Chondrocyte (in vitro differentiated cells): ENCODE measurements at places on chromosomes 1 and 21. TPM values are rescaled to one million over a fixed set of nuclear protein-coding genes. Genes with fewer than 3 reads are reported as not detected.

DNA sequence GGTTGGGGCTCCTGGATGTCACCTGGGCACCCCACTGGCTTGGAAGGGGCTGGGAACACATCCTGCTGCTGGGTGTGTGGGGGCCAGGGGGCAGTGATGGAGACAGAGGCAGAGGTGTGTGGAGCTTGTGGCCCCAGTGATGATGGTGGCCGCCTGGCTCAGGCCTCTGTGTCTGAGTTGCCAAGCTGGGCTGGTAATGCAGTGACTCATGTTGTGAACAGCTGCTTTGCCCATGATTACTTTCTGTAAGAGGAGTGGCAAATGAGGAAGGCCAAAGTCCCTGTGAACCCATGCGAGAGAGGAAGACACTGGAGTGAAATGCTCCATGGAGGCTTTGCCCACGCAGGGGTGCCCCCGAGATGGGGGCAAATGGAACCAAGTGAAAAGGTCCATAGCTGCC lies 86.8 kb downstream of the KCNJ6 start:
- DNase-seq = no peak

DNA sequence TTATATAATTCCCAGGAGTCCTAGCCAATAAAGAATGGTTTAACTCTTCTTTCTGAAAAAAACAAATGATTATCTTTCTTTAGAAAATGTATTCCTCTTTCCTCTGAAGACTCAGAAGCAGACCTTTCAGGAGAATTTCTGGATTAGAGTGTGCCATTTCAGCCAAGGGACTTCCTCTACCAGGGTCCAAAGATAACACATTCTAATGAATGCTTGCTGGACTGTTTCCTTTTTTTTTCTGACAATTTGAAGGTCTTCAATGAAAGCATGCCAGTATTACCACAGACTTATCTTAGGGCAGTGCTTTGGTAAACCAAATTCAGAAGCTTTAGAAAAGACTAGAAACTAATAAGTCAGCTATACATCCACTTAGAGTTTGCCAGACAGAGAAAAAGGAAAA lies 80.5 kb downstream of the RERE start:
- no peak for DNase-seq

DNA sequence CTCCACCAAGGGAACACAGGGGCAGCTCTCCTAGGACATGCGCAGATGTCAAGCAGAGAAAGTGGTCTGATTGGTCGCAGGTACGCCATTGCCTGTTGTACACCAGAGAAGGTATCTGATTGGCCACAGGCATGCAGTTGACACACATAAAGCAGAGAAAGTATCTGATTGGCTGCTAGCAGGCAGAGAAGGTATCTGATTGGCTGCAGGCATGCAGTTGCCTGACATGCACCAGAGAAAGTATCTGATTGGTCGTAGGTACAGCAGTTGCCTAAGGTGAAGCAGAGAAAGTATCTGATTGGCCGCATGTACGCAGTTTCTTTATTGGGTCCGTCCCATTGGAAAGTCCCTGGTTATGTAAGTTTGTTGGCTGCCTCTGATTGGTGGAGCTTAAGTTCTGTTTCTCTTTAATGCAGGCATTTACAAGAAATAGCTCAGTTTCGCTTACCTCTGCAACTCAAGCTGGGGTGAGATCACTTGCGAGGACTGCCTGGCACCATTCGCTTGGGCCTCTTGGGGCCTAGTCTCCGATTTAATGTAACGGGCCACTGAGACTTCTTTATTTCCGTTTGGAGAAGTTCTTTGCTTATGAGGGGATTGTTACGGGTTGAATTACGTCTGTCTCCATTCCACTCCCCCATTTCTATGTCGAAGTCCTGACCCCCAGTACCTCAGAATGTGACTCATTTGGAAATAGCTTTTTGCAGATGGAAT lies 74.2 kb downstream of the SIK1 start:
- DNase-seq = no peak

DNA sequence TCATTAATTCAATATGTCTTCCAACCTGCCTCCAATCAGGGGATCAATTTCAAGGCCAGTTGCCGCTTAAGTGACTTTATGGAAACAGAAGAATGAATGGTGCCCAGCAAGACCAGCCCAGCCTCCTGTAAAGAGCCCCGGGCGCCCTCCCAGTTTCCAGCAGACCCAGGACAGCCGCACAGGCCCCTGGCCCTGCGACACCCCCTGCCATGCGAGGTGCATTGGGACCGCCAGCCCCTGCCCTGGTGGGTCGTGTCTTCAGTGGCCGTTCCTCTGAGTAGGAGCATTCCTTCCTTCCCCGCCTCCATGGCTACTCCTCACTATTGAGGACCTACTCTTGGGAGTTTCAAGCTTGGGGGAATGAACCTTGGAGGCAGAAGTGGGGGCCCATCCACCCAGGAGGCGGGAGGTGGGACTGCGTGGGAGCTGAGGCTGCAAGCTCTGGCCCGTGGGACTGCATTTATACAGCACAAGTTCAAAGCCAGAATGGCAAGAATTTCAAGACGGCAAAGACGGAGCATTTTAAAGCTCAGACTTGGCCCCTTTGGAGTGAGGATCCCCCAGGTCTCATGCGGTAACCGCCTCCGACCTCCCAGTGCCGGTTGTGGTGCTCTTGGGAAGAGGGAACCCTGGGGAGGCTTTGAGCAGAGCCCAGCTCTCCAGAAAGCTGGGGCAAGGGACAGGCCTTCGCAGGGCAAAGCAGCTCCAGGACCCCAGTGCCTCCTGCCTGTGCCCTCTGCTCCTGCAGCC lies 73.1 kb upstream of the ACTRT2 start:
- DNase-seq = peak; percentile 85

DNA sequence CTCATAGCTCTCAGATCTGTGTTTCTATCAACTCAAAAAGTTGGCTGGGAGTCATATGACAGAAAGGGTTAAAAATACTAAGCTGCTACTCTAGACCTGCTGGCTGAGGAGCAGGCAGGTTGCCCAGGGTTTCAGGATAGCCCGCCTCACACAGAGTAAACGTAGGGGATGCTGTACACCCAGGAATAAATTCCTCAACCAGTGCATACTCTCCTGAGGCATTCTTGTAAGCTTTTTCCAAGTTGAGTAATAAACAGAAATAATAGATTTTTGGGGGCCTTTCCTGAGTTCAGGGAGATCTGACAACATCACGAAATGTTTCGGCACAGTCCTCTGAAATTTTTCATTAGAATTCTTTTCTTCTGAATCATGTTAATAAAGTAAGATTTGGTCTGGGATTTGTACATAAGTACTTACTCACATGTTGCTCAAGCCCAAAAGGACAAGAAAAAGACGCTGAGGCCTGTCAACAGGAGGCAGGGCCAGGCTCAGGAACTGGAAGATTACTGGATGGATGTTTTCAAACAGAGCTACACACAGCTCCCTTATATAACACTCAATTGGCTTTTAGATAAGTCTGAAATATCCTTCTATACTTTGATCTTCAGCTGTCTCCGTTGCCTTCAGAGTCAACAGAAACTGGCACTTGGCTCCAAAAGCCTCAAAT lies 41.0 kb downstream of the TGFBR3 start:
- DNase-seq = no peak

DNA sequence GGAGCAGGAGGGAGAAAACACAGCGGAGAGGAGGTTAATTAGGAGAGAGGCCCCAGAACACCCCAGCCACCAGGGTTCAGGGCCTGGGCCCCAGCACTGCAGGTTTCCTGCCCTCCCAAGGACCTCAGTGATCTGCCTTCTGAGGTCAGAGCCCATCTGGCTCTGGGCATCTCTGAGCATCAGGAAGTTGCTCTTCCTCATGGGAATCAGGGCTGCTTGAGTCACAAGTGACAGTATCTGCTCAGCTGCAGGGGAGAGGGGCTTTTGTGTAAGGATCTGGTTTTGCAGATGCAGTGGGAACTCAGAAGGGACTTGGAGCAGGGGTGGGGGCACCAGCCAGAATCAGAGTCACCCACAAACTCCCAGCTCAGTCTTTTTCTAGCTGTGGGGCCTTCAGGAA lies 472.1 kb downstream of the PTPRU start:
- DNase-seq = no peak

DNA sequence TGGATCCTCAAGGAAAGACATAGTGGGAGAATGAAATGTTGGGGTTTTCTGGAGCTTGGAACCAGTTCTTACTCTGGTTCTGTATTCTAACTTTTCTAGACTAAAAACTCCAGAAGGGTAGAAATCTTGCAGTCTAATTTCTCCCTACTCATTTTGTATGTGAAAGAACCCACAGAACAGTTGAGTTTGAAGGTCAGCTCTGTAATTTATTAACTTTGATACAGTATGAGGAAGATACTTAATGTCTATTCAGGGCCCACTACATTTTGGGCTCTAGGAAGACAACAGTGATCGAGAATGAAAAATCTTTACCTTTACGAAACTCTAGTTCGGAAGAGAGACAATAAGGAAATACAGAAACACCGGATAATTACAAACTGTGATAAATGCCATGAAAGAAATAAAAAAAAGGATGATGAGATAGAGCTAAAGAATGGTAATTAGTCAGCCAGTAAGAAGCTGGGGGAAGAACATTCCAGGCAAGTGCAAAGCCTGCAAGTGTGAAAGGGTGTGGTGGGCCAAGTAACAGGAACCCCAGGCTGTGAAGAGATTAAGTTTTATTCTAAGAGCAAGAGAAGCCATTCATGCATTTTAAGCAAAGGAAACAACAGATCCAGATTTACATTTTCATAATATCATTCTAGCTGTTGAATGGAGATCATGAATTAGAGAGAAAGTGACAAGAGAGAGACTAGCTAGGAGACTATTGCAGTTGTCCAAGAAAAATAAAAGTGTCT lies 159.9 kb upstream of the HMCN1 start:
- DNase-seq = no peak

IBA57 gene
- total RNA-seq = 5.2 to 7.7 TPM (median 5.9 TPM) in 3 replicates

DNA sequence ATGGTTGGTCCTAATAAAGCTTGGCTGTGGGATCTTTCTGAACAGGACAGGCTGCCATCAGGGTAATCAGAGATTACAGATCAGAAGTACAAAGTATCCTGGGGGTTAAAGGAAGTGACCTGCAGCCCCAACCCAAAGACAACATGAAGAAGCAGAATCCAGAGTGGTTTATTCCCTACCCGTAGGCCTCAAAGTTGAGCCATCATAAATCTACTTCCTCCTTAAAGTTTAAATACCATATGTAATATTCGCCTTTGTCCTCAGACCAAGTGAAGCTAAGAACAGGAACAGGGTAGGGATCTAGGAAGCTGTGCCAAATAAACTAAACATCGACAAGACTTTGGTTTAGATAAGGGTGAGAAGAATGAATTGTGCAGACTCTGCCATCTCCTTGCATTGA lies 15.9 kb upstream of the DHX9 start:
- no peak for DNase-seq

- no peak for DNase-seq
Measured at GRCh38 chr1:237235091-237235490, 193.1 kb downstream of the RYR2 start.

- peak; percentile 58 for DNase-seq
Measured at GRCh38 chr1:84086189-84086588, 57.9 kb upstream of the PRKACB start.

GRCh38 chr1:33268927-33269610 lies 12.8 kb downstream of the ZNF362 start:
- DNase-seq = no peak

OR2M3 gene
- not detected in 3 replicates for total RNA-seq

DNA sequence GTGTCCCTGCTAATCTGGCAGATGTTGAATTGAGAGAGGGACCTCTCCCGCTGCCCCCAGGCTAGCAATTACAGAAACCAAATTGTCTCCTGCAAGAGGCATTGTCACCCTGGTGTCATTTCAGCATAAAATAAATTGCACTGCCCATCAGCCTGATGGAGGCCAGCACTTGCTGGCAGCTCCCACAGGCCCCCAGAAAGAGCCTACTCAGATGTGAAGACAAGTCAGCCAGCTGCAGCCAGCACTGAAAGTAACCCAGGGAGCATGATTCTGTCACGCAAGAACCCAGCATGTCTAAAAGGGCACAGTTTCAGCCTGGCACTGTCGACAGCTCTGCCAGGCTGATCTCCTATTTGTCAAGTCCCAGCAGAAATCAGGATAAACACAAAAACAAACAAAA lies 110.3 kb upstream of the CTTNBP2NL start:
- DNase-seq = no peak

GRCh38 chr1:59674595-59674994 lies 140.2 kb upstream of the HOOK1 start:
- DNase-seq = no peak

DNA sequence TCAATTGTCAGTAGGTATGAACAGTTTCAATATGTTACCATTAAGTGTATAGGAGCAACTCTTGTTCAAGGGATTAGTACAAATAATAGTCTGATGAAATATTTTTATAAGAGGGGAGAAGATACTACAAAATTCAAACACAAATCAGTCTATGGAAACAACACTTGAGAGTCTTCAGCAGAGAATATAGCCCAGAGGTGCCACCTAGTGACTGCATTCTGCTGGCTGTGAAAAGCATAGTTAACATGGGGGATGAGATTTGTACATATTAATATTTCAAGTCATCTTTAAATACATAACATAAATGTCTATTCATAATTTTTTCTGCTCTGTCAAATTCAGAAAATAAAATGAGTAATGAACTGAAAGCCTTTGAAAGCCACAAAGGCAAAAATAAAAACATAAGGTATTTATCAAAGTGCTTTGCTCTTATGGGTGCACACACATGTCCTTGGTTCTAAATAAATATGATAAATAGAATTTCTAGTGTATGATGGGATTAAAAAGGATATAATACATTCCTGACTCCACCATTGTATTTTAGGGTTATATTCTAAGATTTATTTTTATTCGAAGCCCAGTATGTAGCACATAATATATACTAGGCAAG lies 440.9 kb upstream of the ZRANB2 start:
- DNase-seq = no peak

B4GALT3 gene
- 22.4 to 23.7 TPM (median 23.0 TPM) in 3 replicates for total RNA-seq

- no peak for DNase-seq
Measured at GRCh38 chr1:6603238-6603914, 707 bp upstream of the KLHL21 start.

GRCh38 chr1:4328402-4329071 lies 325.9 kb upstream of the AJAP1 start:
- no peak for DNase-seq

DNA sequence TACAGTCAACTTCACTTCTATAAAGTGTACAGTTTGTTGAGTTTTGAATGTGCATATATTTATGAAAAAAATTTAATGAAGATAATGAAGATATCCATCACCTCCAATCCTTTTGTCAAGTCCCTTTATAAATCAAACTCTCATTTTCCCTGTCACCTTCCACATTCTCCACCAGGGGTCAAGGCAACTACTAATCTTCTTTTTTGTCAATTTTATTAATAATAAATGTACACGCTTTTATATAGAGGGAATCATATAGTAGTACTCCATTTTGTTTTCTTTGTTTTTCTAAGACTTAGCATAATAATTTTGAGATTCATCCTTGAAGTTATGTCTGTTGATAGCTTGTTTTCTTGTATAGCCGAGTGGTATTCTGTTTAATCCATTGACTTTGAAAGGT lies 1594.2 kb upstream of the PRMT6 start:
- DNase-seq = no peak

SOAT1 gene
- total RNA-seq = 38.1 to 52.6 TPM (median 52.5 TPM) in 3 replicates

GRCh38 chr1:229326601-229327000 lies 16.2 kb downstream of the CCSAP start:
- no peak for DNase-seq
